ENCODE measurements at places on chromosomes 4 and X.

GRCh38 chr4:183445097-183445428 lies 627 bp downstream of the CDKN2AIP start:
- DNase-seq, result no peak

GRCh38 chrX:139224953-139225665 lies 305.4 kb upstream of the F9 start:
- no peak for DNase-seq

DNA sequence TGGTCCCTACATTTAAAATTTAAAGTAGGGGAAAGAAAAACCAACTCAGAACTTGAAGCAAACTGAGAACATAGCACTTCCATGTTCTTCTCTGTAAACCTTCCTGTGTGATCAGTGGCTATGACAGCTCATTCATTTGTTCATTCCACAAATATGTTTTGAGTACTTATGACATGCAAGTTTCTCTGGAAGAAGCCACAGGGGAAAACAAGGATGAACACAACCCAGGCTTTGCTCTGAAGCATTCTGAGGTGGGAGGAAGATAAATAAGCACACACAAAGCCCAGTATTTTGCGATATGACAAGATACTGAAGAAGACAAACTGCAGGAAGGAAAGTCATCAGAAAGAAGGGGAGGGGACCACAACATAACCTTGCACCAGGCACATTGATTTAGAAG lies 96.4 kb downstream of the CHIC2 start:
- DNase-seq, result no peak

GRCh38 chr4:146949559-146949958 lies 3.9 kb upstream of the TTC29 start:
- DNase-seq, result no peak

DNA sequence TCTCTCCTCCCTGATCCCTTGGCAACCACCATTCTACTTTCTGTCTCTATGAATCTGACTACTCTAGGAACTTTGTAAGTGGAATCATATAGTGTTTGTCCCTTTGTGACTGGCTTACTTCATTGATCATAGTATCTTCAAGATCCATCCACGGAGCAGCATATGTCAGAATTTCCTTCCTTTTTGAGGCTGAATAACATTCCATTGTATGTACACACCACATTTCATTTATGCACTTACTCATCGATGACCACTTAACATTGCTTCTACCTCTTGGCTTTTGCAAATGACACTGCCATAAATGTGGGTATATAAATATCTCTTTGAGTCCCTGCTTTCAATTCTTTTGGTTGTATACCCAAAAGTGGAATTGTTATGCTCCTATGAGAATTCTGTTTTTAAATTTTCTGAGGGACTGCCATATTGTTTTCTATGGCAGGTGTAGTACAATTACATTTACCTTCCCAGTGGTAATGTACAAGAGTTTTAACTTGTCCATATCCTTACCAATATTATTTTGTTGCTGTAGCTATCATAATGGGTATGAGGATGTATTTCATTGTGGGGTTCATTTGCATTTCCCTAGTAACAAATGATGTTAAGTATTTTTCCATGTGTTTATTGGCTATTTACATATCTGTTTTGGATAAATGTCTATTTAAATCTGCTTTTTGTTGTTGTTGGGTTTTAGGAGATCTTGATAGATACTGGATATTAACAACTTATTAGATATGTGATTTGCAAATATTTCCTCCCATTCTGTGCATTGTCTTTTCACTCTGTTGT lies 466.1 kb downstream of the C4orf33 start:
- no peak for DNase-seq

DNA sequence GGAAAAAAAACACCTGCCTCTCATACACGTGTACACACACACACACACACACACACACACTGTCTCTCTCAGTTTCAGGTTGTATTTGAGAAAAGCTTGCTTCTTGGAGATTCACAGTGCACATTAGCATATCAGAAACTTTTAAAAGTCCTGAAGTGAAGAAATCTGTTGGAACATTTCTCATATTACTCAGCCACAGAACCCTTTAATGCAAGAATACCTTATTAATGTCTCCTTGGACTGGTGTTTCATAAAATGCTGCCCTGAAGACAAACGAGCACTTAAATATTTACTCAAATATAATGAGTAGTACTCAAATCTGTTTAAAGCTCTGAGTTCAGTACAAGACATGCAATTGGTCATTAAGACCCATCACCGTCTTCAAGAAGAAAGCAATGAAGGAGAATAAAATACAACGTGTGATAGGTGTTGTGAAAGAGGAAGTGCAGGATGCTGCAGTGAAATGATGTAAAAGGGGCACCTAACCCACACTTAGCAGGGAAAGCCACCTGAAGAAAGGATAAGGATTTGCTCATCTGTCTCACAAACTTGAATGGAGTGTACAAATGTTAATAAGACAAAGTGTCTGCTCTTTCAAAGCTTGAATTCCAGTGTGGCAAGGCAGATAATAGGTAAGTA lies 57.0 kb downstream of the DCLK2 start:
- no peak for DNase-seq

DNA sequence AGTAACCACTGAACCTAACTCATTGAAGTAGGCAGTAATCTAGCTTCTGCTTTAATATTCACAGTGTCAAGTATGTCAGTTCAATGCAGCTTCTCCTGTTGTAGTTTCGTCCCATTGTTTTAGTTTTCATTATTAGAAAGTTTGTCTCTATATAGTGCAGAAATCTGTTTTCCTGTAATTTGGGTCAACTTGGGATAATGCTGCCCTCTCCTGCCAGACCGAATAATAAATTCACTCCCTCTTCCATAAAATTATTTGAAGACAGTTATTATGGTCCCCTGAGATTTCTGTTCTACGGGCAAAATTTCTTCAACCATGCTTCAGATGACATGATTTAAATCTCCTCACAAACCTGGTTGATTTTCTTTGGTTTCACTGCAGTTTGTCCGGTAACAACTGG lies 4.6 kb upstream of the LUZP4 start:
- DNase-seq, result no peak

DNA sequence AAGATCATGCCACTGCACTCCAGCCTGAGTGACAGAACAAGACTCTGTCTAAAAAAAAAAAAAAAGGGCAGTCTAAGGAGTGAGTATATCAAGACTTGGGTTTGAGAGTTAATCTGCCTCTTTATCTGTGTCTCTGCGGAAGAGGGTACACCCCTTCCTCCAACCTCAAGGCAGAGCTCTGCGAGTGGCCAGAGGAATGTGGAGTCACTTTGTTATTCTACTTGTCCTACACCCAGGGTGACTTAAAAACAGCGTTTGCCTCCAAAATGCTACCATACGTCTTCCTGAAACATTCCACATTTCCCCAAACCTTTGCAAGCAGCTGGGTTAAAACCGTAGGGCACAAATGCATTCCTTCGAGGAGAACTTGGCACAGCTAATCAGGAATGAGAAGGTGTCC lies 199.9 kb downstream of the SHOX start:
- DNase-seq, result no peak

DNA sequence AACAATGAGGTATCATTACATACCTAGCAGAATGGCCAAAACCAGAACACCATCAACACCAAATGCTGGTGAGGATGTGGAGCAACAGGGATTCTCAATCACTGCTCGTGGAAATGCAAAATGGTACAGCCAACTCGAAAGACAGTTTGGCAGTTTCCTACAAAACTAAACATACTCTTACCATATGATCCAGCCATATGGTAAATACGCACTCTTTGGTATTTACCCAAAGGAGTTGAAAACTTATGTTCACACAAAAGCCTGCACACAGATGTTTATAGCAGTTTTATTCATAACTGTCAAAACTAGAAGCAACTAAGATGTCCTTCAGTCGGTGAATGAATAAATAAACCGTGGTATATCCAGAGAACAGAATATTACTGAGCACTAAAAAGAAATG lies 7.8 kb downstream of the CASP3 start:
- no peak for DNase-seq

DNA sequence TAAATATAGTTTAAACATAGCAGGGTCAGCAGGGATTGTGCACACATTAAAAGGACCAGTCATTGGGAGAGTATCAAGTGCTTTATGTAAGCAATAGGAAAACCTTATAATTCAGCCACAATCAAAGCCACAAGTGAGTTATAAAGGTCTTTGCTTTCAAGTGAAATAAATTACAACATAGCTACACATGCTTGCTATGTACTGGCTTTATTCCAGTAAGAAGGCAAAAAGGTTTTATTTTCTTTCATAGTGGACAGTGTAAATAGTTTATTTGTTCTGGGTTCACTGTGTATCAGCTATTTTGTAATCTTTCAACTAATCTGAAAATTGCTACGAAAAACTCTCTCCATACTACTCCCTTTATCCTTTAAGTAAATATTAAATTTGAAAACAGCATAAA lies 691.4 kb downstream of the PCDH7 start:
- DNase-seq, result no peak

GRCh38 chr4:187992971-187993370 lies 2.6 kb upstream of the ZFP42 start:
- DNase-seq, result no peak

- DNase-seq, result no peak
Observed at GRCh38 chr4:165931741-165932140, 58.7 kb downstream of the TLL1 start.

DNA sequence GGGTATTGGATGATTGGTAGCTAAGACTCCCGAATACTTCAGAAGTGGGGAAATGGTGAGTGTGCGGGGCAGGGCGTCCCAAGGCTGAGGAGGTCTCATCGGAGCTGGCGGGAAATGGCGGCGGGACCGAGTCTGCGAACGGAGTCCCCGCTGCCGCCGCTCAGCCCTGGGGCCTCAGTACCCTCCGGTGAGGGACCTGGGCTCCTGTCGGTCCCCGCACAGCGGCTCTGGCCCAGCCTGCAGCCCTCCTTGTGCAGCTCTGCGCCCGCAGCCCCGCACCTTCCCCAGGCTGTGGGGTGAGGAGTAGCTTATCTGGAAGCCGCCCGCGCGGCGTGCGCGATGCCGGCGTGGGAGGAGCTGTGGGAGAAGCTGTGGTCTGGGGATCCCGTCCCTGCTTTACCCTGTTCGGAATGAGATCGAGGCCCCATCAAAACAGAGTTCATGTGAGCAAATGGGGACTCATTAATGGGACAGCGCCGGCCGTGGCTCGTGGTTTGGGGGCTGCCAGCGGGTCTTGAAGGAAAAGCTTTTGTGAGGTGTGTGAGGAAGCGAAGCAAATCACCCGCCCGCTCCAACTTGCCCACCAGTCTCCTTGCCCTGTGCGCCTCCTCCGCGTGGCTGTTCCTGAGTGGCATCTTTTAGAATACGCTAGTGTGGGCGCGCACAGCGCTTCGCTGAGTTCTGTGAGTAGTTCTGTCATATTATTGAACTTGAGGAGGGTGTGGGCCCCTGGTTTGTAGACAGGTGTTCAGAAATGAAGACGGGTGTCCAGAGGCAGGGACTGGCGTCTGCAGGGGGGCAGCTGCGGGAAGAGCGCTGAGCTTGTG lies 531 bp downstream of the ZNF141 start:
- DNase-seq, result peak; percentile 22

- no peak for DNase-seq
Observed at GRCh38 chr4:17781300-17782287, at the start of gene FAM184B. Gene FAM184B, minus strand, starts transcription at chr4:17781621. Its CDS starts 322 bp downstream, at chr4:17781299.

GRCh38 chr4:52408032-52408431 lies 251.1 kb downstream of the USP46 start:
- DNase-seq, result no peak

- DNase-seq, result peak; percentile 5
Observed at GRCh38 chr4:111283066-111283677, 660.3 kb upstream of the PITX2 start.
